ENCODE measurements at places on chromosomes 4 and X. TPM values are rescaled to one million over a fixed set of nuclear protein-coding genes. Genes with fewer than 3 reads are reported as not detected.

DNA sequence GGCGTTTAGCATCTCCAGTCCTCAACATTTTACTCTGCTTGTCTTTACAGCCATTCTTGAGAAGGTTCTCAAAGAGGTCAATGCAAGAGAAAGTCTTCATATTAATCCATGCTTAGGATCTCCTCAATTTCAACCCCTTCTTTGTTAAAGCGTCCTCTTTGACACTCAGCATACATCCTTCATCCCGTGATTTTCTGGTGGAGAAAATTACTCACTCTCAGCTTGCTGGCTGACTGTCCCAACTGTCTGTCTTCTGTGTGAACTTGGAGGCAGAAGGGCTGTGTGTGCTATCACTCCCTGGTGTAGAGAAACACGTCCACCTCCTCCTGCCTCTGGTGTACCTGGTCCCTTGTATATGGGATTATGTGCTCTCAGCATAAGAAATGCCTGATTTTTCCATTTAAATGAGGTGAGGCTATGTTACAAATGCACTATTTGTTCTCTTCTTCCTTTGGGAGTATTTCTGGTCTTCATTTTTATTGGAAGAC is 57.8 kb downstream of the GALNT7 start:
- DNase-seq, result no peak

- DNase-seq, result no peak
Measured at GRCh38 chr4:96986816-96987215, 1146.9 kb downstream of the PDHA2 start.

DNA sequence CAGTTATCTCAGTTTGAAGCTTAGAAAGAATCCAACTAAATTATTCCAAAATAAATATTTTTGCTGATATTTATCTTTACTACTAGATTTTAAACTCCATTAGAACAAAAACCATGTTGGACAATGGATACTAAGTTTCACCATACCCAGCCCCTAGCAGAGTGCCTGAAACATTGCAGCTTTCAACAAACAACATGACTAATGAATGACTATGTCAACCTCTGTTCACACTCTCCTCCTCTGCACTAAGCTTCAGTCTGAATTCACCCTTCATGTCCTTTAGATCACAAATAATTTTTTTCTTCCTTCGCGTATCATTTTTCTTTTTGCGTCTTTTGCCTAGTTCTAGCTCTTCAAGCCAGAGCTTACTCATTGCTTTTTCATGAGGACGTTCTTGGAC is 315.2 kb downstream of the PCDH10 start:
- no peak for DNase-seq

TCEAL8 gene
- 31.9 TPM for total RNA-seq

AVPR2 gene
- not detected for total RNA-seq

- no peak for DNase-seq
Measured at GRCh38 chr4:14772388-14772787, 229.9 kb upstream of the CPEB2 start.

GRCh38 chr4:110372485-110372884 is 103.5 kb upstream of the ENPEP start:
- DNase-seq, result no peak

GRCh38 chr4:173821036-173821435 is 291.0 kb upstream of the HAND2 start:
- no peak for DNase-seq

GRCh38 chr4:154082760-154083535 is 294.1 kb upstream of the SFRP2 start:
- peak; percentile 4 for DNase-seq

GRCh38 chrX:103510031-103510430 is 9.3 kb downstream of the RAB40A start:
- DNase-seq, result no peak

- no peak for DNase-seq
Measured at GRCh38 chrX:68598841-68599240, 48.6 kb upstream of the STARD8 start.

- DNase-seq, result no peak
Measured at GRCh38 chrX:38657562-38657961, 96.2 kb downstream of the TSPAN7 start.

DNA sequence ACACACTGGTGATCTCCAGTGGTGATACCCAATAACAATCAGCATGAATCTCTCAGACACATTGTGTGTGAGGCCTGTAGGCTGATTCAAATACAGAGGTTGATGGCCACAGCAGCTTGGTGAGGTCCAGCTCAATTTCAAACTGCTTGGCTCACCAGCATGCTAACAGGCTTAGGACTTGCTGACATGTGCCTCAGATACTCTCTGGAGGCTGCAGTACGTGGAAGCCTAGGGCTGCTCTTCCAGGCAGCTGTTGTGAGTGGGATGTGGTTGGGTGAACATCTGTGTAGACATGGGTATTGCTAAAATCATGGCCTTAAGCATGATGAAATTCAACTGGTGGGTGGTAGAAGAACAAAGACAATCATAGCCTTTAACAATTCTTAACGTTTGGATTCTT is 4.3 kb downstream of the CXCL9 start:
- DNase-seq, result no peak

GRCh38 chrX:44400588-44400987 is 57.1 kb upstream of the EFHC2 start:
- DNase-seq, result peak; percentile 37

- DNase-seq, result no peak
Measured at GRCh38 chrX:151363316-151363715, 33.7 kb upstream of the VMA21 start.

DNA sequence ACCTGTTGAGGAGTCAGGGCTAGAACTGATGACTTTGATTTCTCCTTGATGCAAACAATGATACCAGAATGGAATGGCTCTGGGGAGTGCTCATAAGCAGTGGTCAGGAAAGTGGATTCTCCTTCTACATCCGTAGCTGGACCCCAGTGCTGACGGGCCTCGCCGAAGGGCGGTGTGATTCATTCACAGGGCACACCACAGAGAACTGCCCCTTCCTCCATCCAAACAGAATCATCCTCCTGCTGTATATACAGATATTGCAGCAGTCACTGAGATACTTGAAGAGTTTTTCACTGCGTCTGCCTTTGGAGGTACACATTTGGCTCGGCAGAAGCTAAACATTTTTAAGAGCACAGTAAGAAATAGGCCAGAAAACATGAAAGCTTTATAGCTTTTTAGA is 7.3 kb upstream of the DCTD start:
- DNase-seq, result no peak

H2BW2 gene
- total RNA-seq, result not detected

CT45A2 gene
- total RNA-seq, result not detected

- peak; percentile 68 for DNase-seq
Measured at GRCh38 chrX:153981771-153982533, 9.4 kb downstream of the TMEM187 start.

DNA sequence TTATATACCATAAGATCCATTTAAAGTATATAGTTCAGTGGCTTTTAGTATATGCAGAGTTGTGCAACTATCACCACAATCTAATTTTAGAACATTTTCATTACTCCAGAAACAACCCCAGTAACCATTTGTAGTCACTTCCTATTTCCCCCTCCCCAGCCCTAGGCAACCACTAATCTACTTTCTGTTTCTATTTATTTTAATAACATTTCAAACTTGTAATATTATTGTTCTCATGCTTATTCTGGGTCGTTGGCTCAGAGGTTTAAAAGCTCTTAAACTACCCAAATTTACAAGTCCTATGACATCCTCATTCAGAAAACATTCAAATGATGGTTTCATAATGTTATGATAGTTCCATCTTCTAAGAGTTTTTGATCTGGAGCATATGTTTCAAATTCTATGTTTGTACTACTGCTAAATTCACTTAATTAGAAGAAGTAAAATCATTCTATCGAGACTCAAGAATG is 18.4 kb downstream of the XIAP start:
- no peak for DNase-seq

- DNase-seq, result no peak
Measured at GRCh38 chr4:11514779-11515419, 86.2 kb upstream of the HS3ST1 start.

DNA sequence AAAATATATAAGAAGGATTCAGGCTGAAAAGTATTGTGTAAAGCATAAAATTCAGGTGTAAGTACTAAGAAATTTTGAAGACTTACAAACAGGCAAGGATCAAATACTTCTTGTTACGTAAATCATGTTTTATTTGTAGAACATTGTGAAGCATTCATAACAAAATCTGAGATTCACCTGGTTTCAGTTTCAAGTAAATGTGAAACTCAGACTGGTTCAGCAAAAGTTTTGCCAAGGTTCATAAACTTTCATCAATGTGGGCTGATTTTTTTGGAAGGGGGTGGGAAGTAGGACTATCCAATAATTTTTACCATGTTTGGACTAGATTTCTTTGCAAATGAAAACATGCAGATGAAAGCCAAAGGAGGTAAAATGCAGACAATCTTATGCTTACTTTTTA is 527.7 kb downstream of the ANKRD50 start:
- no peak for DNase-seq

- DNase-seq, result no peak
Measured at GRCh38 chr4:34850421-34850820, 1393.9 kb downstream of the ARAP2 start.

DNA sequence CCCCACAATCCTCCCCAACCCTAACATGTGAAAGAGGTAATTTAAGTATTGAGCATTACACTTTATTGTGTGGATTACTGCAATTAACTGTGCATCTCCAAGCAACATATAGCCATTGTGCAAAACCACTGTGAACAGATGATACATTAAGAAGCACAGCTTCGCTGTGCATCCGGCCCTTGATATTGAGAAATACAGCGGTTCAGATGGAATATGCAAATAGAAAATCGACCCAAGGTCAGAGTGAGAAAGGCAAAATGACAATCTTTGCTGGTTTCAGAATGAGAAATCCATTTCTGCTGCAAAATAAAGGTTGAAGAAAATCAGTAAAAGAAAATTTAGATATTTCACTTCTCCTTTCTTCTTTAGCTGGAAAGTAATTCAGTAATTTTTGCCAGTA is 805.9 kb upstream of the GRID2 start:
- DNase-seq, result no peak

- no peak for DNase-seq
Measured at GRCh38 chr4:100060765-100061416, 110.8 kb upstream of the H2AZ1 start.

DNA sequence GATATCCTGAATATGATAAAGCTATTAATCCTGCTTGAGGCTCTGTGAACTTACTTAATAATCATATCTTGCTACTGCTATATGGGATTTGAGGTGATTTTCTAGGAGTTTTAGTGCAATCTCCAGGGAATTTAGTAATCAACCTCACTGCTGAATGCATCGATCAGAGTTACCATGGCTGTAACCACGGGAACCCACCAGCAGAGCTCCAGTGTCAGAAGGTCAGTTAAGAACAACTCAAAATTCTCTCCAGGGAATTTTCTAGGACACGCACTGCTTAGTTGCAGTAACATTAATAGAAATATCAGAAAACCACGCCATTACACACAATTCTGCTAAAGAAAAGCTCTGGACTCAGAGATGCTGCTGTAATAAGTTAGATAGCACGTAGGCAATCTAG is 1477.2 kb upstream of the TENM3 start:
- DNase-seq, result no peak

TCEAL6 gene
- not detected for total RNA-seq

CORIN gene
- 0.29 TPM for total RNA-seq

PHKA1 gene
- 7.5 TPM for total RNA-seq

DNA sequence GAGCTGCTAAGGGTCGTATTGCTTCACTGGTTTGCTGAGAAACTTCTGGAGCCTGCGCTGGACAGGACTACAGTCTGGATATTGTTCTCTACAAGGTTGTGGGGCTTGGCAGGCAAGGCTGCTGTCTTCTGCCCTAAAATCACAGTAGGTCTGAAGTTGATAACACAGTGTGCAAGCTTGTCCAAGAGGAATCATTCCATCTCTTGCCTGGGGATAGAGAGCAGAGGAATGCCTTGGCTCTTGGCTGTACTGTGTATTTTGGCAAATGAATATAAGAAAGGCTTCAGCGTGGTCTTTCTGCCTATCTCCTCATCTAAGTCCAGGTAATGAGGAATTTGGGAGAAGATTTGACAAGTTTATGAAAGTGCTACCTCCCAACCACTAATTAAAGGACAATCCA is 9.4 kb upstream of the RASL11B start:
- DNase-seq, result no peak

RIBC1 gene
- 1.8 TPM for total RNA-seq

All from activated T-cell treated with anti-CD3 and anti-CD28 coated beads, Interleukin-2, amount 50 U/mL, for 72 hours (primary cell).